Calu3 (cell line): ENCODE measurements at places on chromosomes 3 and 15. TPM values are rescaled to one million over a fixed set of nuclear protein-coding genes. Genes with fewer than 3 reads are reported as not detected.

GRCh38 chr3:45950686-45951600 lies 7.7 kb downstream of the CXCR6 start:
- DNase-seq, result no peak
- no peak overlapping the region for H3K4me3 ChIP-seq
- H3K4me1 ChIP-seq, result no peaks in the 10 kb centered on the region
- no peak overlapping the region for H3K27ac ChIP-seq
- H3K27me3 ChIP-seq, result no peaks in the 10 kb centered on the region

DNA sequence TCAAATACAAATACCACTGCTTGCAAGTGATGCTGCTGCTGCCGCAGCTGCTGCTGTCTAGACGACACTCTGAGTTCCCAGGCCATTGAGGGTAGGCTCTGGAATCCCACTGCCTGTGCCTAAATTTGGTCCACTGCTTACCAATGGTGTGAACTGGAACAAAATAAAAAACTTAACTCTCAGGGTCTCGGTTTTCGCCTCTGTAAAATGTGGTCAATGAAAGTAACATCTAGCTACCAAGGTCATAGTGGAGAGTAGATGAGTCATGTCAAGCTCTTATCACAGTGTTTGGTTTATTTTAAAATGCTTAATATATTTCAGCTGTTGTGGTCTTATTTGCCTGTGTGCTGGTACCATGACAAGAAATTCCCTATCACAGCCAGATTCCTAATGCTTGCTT lies 299.3 kb downstream of the CLSTN2 start:
- H3K4me3 ChIP-seq, result no peak overlapping the region
- no peak for DNase-seq
- H3K27ac ChIP-seq, result no peak overlapping the region
- no peaks in the 10 kb centered on the region for H3K4me1 ChIP-seq
- peaks cover 25% of the 10 kb centered on the region for H3K27me3 ChIP-seq

UNC13C gene
- 0.32 and 0.38 TPM in 2 replicates for total RNA-seq

DNA sequence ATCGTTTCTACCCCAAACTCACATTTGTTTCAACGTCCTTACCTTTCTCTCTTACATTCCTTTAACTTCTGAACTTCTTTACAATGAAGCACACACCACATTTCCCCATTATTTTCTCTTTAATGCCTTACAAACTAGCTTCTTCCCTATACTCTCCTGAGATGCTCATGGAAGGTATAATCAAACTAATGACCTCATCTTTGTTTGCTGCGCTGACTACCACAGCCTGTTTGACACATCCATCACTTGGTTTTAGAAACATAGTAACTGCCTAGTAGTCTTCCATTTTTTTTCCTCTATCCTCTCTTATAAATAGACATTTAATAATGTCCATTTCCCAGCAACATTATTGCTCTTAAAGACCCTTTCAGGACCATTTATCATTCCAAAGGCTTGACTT lies 230.5 kb upstream of the LRTM1 start:
- no peak overlapping the region for H3K4me3 ChIP-seq
- no peaks in the 10 kb centered on the region for H3K27me3 ChIP-seq
- no peaks in the 10 kb centered on the region for H3K4me1 ChIP-seq
- H3K27ac ChIP-seq, result no peak overlapping the region
- DNase-seq, result no peak

GRCh38 chr15:73391128-73391872 lies 22.5 kb upstream of the HCN4 start:
- H3K27ac ChIP-seq, result no peak overlapping the region
- DNase-seq, result no peak
- no peaks in the 10 kb centered on the region for H3K4me1 ChIP-seq
- no peak overlapping the region for H3K4me3 ChIP-seq
- H3K36me3 ChIP-seq, result peaks cover 7% of the 10 kb centered on the region
- peaks cover 68% of the 10 kb centered on the region for H3K27me3 ChIP-seq

- H3K27me3 ChIP-seq, result no peaks in the 10 kb centered on the region
- no peak overlapping the region for H3K4me3 ChIP-seq
- no peak for DNase-seq
- H3K27ac ChIP-seq, result no peak overlapping the region
Observed at GRCh38 chr3:162729686-162730085, 1233.1 kb downstream of the OTOL1 start.

DNA sequence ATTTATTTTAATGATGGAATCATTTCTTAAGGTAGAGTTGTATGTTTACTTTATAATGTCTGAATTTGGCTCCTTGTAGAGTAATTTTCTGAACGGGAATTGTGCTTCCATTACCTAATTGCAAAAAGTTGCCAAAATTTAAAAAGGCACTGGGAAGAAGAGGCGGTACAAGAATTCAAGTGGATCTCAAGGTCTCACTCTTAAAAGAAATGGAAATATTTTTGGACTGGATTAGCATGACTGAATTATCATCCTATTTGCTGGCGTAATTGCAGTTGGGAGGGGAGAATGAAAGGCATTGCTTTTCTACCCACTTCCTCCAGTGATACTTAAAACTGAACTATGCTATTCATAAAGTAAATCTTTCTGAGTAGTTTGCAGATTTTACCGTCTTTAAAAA lies 46.2 kb downstream of the COL8A1 start:
- H3K4me3 ChIP-seq, result no peak overlapping the region
- no peak for DNase-seq
- no peaks in the 10 kb centered on the region for H3K4me1 ChIP-seq
- no peaks in the 10 kb centered on the region for H3K27me3 ChIP-seq

- H3K4me3 ChIP-seq, result no peak overlapping the region
- H3K4me1 ChIP-seq, result no peaks in the 10 kb centered on the region
- DNase-seq, result no peak
- H3K27ac ChIP-seq, result no peak overlapping the region
- peaks cover 20% of the 10 kb centered on the region for H3K27me3 ChIP-seq
Observed at GRCh38 chr3:31106204-31106603, 211.7 kb upstream of the GADL1 start.

- no peaks in the 10 kb centered on the region for H3K27me3 ChIP-seq
- peak overlapping the region; percentile 92 for H3K4me3 ChIP-seq
- peak overlapping the region; percentile 29 for H3K27ac ChIP-seq
- H3K4me1 ChIP-seq, result peaks cover 53% of the 10 kb centered on the region
- H3K36me3 ChIP-seq, result peaks cover 52% of the 10 kb centered on the region
Observed at GRCh38 chr3:159766563-159767185, 222.0 kb upstream of the IL12A start.

SH2D7 gene
- not detected in 2 replicates for total RNA-seq

DNA sequence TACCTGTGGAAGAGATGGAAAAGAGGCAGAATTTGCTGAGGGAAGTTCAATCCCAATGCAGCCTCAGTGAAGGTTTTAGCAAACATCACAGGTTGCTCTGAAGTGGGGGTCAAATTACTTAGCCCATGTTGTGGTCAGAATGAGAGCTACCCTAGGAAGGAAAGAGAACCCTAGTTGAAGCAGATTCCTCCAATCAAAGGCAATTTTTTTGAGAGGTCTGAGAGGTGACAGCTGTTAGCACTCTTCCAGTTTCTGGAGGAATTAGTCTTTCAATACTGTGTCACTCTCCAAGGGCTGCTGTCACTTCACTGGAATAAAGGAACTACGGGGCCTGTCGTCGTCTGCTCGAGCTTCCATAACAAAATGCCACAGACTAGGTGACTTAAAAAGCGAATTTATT lies 584.2 kb upstream of the DPPA4 start:
- no peaks in the 10 kb centered on the region for H3K27me3 ChIP-seq
- H3K36me3 ChIP-seq, result peaks cover 19% of the 10 kb centered on the region
- no peak overlapping the region for H3K4me3 ChIP-seq

ST3GAL6 gene
- total RNA-seq, result 1.7 and 3.2 TPM in 2 replicates

- no peak overlapping the region for H3K27ac ChIP-seq
- no peak for DNase-seq
- no peaks in the 10 kb centered on the region for H3K36me3 ChIP-seq
- no peaks in the 10 kb centered on the region for H3K27me3 ChIP-seq
Observed at GRCh38 chr3:182710557-182711157, 82.6 kb upstream of the ATP11B start.

DNA sequence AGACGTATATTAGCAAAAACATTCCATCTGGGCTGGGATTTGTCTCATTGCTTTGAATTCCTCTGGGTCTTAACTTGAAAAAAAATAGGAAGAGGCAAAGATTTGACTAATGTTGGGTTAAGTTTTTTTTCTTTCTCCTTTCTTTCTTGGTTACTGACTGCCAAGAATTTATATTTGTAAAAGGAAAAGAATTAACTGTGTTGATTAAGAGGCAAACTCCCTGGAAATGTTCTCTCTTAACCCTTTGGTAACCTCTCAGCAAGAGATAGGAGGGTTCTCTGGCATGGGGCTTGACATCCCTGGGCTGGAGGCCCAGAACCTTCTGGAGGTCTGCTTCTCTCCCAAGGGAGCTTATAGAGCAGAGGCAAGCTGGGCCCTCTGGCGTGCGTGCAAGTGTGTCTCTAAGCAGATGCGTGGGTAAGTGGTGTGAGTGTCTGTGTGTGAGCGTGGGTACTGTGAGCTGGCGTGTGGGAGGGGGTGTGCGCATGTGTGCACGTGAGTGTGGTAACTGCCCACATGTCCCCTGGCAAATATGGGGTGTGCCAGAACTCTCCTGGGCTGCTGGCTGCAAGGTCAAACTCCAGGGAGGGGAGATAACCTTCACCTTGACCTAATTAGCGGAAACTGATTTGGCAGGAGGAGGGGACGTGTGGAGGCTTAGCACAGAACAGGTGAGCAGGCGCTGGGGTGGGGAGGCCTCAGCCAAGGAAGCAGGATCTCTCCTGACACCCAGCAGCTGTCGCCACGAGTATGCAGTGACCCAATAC lies 49.4 kb upstream of the MAGEF1 start:
- H3K27me3 ChIP-seq, result peaks cover 86% of the 10 kb centered on the region
- no peak for DNase-seq
- H3K4me1 ChIP-seq, result no peaks in the 10 kb centered on the region
- H3K27ac ChIP-seq, result no peak overlapping the region
- no peak overlapping the region for H3K4me3 ChIP-seq

- no peaks in the 10 kb centered on the region for H3K4me1 ChIP-seq
- H3K27ac ChIP-seq, result no peak overlapping the region
- no peaks in the 10 kb centered on the region for H3K36me3 ChIP-seq
- no peak overlapping the region for H3K4me3 ChIP-seq
- DNase-seq, result no peak
- H3K27me3 ChIP-seq, result peaks cover 6% of the 10 kb centered on the region
Observed at GRCh38 chr3:138426211-138426610, 8.2 kb upstream of the ESYT3 start.

DNA sequence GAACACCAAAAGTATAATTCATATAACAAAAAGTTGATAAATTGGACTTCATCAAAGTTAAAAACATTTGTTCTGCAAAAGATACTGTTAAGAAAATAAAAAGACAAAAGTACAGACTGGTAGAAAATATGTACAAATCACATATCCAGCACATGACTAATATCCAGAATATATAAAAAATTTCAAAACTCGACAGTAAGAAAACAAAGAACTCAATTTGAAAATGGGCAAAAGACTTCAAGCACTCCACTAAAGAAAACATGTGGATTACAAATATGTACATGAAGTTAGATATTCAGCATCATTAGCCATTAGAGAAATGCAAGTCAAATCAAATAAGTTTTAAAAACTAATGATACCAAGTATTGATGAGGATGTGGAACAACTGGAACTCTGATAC lies 6.7 kb downstream of the GK5 start:
- no peak overlapping the region for H3K27ac ChIP-seq
- H3K4me3 ChIP-seq, result no peak overlapping the region
- DNase-seq, result no peak
- H3K4me1 ChIP-seq, result peaks cover 21% of the 10 kb centered on the region

DNA sequence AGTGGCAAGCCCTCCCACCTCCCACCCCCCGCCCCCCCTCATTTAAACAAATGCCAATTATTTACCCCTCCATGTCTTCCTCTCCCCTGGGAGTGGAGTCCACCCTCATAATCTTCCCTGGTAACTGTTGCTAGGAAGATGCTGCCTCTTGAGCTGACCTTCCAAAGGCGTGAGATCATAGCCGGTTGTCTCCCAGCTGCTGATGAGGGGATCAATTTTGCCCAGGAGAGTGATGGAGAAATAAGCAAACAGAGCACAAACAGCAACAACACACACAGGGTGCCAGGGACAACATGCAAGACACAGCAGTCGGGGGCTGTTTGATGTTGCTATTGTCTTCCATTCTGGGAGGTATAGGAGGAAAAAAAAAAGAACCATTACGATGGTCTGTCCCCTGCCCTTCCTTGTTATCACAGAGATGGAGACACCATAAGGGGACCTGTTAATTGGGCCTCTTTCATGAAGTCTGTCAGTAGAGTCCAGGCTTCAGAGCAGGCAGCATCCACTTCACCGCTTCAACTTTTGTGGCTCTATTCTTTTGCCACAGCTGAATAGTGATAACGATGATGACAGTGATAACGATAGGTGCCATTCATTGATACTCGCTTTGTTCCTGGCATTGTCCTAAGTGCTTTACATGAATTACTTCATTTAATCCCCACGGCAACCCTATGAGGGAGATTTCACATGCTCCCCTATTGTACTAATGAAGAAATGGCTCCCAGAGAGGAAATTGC lies 76.9 kb upstream of the RGMA start:
- H3K36me3 ChIP-seq, result no peaks in the 10 kb centered on the region
- H3K27me3 ChIP-seq, result peaks cover 76% of the 10 kb centered on the region
- no peak overlapping the region for H3K4me3 ChIP-seq
- H3K4me1 ChIP-seq, result no peaks in the 10 kb centered on the region
- H3K27ac ChIP-seq, result no peak overlapping the region
- DNase-seq, result no peak

MAGEL2 gene
- not detected in 2 replicates for total RNA-seq

GRCh38 chr3:113832477-113833164 lies 6.0 kb upstream of the GRAMD1C start:
- DNase-seq, result no peak
- H3K4me3 ChIP-seq, result no peak overlapping the region
- no peaks in the 10 kb centered on the region for H3K27me3 ChIP-seq
- peaks cover 28% of the 10 kb centered on the region for H3K4me1 ChIP-seq
- H3K27ac ChIP-seq, result no peak overlapping the region
- H3K36me3 ChIP-seq, result no peaks in the 10 kb centered on the region

OPA1 gene
- total RNA-seq, result 110 and 115 TPM in 2 replicates

DNA sequence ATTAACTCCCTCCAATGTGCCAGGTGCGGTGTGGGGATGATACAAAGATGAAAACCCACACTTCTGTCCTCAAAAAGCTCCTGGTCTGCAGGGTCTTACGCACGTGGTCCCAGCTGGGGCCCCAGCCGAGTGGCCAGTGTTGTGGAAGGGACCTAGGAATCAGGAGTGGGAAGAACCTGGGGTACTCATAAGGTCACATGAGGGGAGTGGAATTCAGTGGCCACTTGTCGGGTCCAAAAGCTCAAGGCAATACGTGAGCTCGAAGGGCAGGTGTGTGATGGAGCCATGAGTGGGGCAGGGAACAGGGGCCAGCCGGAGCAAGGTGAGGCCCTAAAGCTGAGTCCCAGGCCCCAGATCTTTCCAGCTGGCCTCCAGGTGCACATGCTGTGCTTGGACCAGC lies 260.0 kb upstream of the LYSMD4 start:
- no peaks in the 10 kb centered on the region for H3K36me3 ChIP-seq
- H3K27ac ChIP-seq, result no peak overlapping the region
- H3K4me1 ChIP-seq, result no peaks in the 10 kb centered on the region
- no peaks in the 10 kb centered on the region for H3K27me3 ChIP-seq
- H3K4me3 ChIP-seq, result no peak overlapping the region
